ENCODE measurements at places on chromosomes 12 and 14.

DNA sequence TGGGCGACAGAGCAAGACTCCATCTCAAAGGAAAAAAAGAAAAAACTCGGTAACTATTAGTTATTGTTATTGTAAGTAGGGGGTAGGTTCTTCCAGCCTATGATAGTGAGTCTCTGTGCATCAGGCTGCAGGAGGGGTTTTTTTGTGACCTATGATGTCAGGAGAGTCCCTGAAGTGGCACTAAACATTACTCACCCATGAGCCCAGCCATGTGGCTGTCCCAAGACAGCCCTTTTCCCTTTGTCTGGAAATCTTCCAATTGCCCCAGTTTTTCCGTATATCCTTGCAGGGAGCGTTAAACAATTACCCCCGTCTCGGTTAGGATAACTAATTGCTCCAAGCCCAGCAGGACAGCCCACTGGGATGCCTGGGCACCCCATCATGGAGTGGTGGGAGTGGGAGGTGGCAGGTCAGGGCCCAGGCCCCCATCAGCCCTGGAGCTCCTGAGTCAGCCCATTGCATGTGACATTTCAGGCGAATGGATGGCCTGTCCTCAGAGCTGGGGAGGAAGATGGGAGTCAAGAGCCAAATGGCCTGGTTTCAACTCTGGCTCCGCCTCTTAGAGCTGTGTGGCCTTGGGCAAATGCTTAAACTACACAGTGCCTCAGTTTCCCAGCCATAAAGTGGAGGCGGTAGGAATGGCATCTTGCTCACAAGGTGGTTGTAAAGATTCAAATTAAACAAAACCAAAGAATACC, 16.4 kb downstream of the PHETA1 start:
- DNase-seq = no peak

- DNase-seq = no peak
These were observed 793.7 kb downstream of the RPS29 start for GRCh38 chr14:48792376-48793024.

DNA sequence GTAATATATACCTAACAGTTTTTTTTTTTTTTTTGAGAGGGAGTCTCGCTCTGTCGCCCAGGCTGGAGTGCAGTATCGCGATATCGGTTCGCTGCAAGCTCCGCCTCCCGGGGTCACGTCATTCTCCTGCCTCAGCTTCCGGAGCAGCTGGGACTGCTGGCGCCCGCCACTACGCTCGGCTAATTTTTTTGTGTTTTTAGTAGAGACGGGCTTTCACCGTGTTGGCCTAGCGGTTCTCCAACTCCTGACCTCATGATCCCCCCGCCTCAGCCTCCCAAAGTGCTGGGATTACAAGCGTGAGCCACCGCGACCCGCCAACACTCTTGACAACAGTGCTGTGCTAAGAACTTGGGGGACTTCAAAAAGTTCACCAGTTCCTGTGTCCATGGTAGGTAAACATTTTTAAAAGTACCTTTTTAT, 63.5 kb downstream of the FOXG1 start:
- no peak for DNase-seq

DNA sequence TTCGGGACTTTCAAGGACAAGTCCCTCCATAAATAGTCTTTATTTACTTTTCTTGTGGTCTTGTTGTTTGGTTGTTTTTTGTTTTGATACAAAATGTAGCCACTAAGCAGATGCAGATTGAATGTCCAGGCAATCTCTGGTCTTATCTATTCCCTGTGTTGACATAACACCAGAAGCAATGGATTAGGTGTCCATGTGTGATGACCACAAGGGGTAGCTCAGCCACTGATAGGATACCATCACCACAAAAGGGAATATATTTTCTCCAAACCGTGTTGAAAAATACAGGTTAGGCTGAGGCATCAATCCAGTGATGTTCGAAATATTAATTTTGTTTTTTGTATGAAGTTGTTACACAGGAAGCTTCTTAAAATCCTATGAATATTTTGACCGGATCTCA, 196.3 kb downstream of the EPS8 start:
- no peak for DNase-seq

DNA sequence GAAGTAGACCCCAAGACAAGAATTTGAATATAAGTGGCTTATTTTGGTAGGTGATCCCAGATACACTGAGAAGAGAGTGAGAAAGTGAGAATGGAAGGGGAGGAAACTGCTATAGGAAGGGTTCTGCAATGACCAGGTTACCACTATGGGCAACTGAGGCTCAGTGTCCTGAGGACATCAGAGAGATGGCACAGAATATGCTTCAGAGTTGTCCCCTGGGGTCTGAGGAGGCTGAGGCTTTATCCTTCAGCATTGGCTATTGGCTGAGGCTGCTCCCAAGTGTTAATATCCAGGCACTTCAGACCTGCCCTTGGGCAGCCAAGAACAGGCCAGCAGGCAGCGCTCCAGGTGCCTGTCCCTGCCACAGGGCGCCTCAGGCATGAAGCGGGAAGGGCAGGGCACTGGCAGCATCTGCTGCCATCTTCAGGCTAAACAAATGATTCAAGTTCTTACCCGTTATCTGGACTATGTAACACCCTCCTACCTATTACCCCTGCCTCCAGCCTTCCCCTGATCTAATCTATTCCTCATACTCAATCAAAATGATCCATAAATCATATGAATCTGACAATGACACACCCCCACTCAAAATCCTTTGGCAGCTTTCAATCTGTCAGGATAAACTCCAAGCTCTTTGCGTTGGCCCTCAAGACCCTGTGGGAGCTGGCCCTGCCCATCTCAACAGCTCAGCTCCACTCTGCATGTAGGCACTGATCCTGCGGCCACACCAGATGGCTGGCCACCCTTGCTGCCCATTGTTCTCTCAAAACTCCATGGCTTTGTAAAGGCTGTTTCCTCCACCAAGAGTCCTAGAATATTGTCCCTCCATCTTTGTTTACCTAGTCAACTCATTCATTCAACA, 42.4 kb downstream of the CKAP4 start:
- DNase-seq = no peak

- DNase-seq = no peak
These were observed 136.4 kb upstream of the PRMT8 start for GRCh38 chr12:3354586-3354985.

DNA sequence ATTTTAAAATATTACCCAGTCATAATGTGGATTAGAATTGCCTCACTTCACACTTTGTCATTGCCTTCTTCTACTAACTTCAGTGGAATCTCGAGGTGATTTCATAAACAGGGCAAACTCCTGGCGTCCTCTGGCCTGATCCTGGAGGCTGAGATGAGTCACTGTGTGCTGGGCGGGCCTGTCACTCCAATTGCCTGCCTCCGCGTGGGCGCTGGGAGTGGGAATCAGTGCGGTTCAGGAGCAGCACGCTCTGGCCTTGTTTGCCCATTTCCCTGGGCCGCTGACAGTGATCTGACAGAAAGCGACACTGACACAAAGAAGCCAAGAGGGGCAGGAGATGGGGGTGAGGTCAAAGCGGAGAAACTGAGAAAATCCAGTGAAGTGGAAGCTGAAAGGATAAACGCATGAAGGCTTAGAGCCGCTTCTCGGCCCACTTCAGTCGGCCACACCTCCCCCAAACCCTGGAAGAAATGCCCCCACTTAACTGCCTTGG, 29.7 kb downstream of the LGR5 start:
- peak; percentile 20 for DNase-seq

- no peak for DNase-seq
These were observed 207.5 kb downstream of the CALM1 start for GRCh38 chr14:90604356-90604755.

DNA sequence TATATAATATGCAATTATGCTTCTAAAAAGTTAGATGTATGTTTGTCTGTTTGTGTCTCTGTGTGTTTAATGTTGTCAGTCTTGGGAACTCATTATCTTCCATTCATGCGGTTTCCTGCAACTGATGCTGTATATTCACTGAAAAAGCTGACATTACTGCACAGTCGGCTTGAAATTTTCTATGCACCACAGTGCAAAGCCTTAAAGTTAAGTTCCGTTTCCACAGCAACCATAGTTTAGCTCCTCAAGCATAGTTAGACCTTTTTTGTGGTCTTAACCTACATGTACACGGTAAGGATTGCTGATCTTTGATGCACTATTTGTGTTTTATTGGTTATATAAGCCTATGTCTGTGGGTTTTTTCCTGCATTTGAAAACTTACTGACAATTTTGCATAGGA, 309.4 kb downstream of the KCNC2 start:
- DNase-seq = no peak

GRCh38 chr14:90567191-90567590, 170.4 kb downstream of the CALM1 start:
- DNase-seq = no peak

GRCh38 chr12:62649412-62650138, 182.9 kb downstream of the MON2 start:
- DNase-seq = no peak

GRCh38 chr14:101155575-101155974, 252.1 kb upstream of the RTL1 start:
- DNase-seq = no peak

- no peak for DNase-seq
These were observed 421 bp downstream of the SUOX start for GRCh38 chr12:55997535-55997859.

DNA sequence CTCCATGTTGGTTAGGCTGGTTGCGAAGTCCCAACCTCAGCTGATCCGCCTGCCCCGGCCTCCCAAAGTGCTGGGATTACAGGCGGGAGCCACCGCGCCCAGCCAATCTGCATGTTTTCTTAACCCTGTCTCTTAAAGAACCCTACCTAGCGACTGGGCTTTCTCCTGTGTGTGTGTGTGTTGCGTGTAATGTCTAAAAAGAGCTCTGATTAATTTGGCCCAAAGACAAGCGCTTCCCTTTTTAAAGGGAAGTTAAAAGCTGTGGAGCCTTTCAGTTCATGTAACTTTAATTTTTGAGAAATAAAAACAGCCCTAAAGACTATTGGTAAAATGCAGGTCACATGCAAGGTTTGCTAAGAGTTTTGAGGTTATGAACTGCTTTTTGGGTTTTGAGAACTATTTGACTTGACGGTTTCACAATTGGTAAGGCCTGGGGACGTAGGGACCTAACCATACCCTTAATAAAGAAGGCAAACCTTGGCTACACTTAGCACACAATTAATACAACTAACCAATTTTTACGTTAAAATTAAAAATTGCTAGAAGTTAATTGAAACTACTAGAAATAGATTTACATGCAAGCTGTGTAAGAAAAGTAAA, 103.2 kb downstream of the KCNMB4 start:
- DNase-seq = no peak

GRCh38 chr12:103013741-103014300, 56.3 kb downstream of the ASCL1 start:
- DNase-seq = no peak

DNA sequence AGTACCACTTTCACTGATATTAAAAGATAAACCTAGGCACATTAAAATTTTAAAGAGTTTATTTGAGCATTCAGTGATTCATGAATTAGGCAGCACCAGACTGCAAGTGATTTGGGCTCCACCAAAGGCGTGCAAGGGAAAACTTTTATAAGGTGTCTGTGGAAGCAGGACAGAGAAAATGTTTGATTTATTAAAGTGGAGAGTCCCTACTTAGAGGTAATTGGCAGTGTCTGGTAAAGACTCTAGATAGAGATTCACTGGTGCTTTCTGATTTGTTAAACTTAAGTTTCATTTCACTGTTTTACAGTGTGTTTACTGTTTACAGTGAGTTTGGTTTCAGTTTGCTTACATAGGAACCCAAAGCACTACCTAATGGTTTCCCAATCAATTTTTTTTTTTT, 72.8 kb downstream of the ANKS1B start:
- DNase-seq = no peak

DNA sequence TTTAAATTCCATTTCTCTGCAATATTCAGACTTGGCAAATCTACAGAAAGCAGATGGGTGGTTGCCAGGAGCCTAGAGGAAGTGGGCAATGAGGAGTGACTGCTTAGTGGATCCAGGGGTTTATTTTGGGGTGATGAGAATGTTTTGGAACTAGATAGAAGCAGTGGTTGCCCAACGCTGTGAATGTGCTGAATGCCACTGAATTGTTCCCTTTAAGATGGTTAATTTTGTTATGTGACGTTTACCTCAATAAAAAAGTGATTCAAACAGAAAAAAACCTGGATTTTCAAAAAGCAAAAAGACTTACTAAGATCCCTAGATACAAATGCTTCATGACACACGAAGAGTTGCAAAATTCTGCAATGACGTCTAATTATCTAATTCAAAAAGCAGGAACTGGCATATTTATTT, 34.2 kb downstream of the DAO start:
- DNase-seq = no peak

- peak; percentile 11 for DNase-seq
These were observed 1.2 kb downstream of the ZNF641 start for GRCh38 chr12:48349471-48349870.

DNA sequence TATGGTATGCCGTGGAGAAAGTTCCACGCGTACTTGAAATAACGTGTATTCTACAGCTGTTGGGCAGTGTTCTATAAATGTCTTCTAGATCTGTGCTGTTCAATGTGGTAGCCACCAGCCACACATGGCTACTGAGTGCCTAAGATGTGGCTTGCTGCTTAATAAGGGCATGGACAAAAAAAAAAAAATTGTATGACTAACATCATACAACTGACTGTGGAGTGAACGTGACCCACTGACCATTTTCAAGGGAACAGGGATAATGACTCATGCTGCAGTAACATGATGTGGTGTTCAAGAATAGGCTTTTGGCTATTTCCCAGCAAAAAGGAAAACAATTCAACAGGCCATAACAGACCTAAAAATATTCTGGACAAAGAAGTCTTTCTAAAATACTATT, 13.0 kb downstream of the ATG14 start:
- peak; percentile 96 for DNase-seq

DNA sequence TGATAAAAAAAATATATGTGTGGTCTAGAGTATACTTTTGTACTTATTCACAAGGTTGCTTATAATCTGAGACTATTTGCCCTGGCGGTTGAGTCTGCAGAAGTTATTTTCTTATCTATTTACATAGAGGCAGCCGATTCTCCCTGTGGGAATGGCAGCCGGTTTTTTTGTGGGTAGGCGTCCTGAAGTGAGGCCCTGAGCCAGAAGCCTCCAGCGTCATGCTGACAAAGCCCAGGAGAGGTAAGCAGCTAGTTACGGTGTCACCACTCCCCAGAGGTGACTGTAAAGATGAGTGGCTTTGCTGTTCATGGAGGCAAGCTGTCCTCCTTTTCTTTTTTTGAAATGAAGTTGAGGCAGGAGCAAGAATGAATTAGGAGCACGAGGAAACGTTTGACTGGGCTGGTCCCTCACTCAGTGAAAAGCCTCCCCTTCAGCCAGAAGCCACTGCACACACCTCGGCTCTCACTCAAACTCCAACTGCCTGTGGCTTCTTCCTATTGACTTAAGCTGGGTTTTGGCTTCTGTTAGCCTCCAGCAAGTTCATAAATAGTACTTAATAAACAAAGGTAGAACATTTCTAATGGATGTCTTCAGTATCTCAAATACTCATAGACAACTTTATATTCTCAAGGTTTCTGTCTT, 21.5 kb downstream of the PAX9 start:
- no peak for DNase-seq

GRCh38 chr12:78473136-78473535, 391.4 kb upstream of the SYT1 start:
- peak; percentile 31 for DNase-seq

GRCh38 chr12:67078957-67079356, 190.2 kb upstream of the CAND1 start:
- DNase-seq = no peak

DNA sequence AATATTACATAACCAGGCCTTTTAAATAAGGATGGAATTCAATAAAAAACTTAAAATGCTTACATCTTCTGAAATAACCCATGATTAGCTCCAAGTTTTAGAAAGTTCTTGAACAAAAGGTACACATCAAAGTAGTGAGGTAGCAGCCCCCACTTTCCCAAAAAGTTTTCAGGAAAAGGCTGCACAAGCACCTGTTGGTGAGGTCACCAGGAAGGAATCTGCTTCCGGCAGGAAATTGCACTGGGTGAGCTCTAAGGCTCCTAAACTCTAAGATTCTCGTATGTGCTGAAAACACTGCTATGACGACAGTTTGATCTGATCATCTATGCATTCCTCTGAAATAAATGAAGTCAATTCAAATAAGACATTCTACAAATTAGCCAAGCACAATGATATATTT, 34.3 kb upstream of the TTC7B start:
- DNase-seq = no peak
